ENCODE measurements at places on chromosomes 12 and 14.
A peak's percentile ranks its signal among the peaks of the same experiment; 100 is the strongest.

DNA sequence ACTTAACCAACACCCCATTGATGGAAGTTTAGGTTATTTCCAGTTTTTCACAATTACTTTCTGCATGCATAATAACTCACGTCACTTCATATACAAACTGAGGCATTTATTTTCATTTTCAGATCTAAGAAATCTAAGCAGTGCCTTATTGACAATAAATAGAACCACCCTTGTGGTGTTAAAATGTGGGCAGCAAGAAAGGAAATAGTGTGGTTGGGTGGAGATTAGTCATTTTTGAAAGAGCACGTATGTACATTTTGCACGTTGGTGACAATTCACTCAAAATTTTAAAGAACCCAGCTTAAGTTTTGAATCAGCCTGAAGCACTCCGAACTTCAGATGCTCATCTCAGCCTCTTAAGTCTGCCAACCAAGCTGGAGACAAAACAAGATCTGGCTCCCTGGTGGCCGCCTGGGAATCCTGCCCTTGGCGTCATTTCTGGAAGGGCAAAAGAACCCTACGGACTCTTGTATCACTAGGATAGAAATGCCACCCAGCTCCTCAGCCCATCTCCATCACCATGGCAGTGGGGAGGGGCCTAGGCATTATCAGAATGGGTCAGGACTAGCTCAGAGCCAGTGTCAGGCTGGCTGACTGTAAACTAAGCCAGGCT lies 89.5 kb upstream of the BCL2L14 start:
- no peak for DNase-seq

- DNase-seq, result no peak
Measured at GRCh38 chr12:102735104-102735503, 181.9 kb downstream of the PAH start.

- DNase-seq, result no peak
Measured at GRCh38 chr12:25723921-25724491, 170.9 kb upstream of the LMNTD1 start.

GRCh38 chr12:23862701-23863100 lies 86.8 kb downstream of the SOX5 start:
- DNase-seq, result no peak

DNA sequence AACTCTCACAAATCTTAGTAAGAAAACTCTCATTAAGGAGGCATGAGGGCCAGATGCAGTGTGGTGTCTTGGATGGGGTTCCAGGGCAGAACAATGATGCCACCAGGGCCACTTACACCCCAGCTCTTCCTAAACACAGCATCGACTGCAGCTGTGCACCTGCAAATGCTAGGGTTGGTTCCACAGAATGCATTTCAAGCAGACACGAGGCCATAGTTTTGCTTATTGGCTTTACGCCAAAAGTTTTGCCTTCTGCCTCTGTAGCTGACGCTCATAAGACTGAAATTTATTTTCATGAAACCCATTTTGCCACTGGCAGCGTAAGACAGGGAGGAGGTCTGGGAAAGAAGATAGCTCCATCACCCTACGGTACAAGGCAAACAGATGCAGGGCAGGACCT lies 179.0 kb downstream of the RIMBP2 start:
- DNase-seq, result no peak

- DNase-seq, result no peak
Measured at GRCh38 chr14:90455100-90455571, 58.3 kb downstream of the CALM1 start.

GRCh38 chr12:10636611-10637010 lies 23.2 kb upstream of the MAGOHB start:
- no peak for DNase-seq

DNA sequence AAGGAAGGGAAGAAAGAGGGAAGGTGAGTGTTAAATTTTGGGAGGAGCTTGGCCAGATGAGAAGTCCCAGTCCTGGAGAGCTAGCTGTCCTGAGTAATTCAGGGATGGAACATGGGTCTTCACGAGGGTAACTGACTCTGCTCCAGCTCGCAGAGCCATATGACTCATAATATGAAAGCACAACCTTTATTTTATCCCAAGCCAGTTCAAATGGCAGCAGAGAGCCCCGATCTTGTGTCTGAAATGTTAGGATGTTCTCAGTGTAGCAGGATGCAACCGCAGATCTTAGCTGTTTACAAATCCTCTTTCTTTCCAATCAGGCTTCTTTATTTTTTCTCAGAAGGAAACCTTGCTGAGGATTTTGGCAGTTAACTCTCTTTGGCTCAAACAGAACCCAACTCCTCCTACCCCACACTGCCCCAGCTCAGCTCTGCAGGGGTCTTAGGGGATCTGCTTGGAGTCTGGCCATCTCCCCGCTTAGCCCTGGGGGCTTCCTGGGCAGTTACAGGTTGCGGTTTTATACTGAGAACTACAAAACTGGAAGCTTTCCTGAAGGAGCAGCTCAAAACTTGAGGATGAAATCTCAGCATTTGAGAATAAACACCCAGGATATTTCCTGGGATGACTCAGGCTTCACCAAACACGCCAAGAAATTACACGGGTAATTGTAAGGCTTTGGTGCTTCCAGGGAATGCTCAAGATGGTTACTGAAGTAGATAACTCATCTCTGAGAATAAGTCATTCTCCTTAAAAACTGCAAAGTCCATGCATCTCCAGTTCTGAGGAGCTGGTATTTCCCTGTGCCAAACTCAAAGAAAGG lies 92.5 kb downstream of the VCPKMT start:
- DNase-seq, result no peak

DNA sequence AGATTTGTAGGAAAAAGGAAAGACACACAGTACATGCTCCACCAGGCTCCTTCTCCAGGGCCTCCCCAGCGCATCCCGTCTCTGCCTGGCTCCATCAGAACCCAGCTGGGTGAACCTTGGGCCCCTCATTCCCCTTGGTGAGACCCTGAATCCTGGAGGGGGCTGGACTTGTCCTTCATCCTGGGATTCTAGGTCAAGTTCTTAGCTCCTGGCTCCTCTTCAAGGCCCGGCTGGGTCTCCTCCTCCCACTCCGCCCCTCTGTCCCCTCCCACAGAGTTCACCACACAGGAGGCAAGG lies 49.2 kb downstream of the PSMA6 start:
- no peak for DNase-seq

DNA sequence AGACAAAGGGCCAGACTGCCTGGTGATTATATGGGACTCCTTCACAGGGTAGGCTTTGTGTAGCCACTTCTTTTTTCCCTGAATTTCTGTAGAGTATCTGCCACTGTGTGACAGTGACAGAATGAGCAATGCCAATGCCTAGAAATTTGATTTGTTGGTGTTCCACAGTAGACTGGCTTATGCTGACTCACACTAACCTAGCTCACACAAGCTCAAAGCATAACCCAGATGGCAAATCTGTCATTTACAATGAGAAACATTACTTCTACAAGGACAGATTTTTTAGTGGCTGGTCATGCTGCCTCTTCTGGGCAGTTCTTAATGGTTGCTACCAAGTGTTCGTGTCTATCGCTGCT lies 15.9 kb downstream of the CFAP251 start:
- DNase-seq, result no peak

DNA sequence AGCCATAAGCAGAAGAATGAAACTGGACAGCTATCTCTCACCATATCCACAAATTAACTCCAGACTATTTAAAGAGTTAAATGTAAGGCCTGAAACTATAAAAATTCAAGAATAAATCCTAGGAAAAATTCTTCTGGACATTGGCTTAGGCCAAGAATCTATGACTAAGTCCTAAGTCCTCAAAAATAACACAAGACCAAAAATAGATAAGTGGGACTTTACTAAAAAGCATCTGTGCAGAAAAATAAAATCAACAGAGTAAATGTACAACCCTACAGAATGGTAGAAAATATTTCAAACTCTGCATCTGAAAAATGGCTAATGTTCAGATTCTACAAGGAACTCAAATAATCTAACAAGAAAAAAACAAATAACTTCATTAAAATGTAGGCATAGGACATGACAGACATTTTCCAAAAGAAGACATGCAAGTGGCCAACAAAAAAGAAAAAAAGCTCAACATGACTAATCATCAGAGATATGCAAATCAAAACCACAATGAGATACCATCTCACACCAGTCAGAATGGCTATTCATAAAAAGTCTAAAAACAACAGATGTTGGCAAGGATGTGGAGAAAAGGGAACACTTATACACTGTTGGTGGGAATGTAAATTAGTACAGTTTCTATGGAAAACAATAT lies 61.0 kb upstream of the PPFIA2 start:
- DNase-seq, result no peak

- DNase-seq, result no peak
Measured at GRCh38 chr14:37565550-37565949, 29.5 kb downstream of the FOXA1 start.

GRCh38 chr12:94534774-94535509 lies 75.3 kb upstream of the CEP83 start:
- no peak for DNase-seq

GRCh38 chr12:79374545-79374944 lies 316.2 kb downstream of the PAWR start:
- no peak for DNase-seq

GRCh38 chr14:53214384-53214783 lies 61.3 kb upstream of the DDHD1 start:
- DNase-seq, result no peak

- DNase-seq, result no peak
Measured at GRCh38 chr14:36430662-36431084, 89.4 kb downstream of the NKX2-1 start.

GRCh38 chr12:3613641-3614395 lies 122.8 kb downstream of the PRMT8 start:
- no peak for DNase-seq

GRCh38 chr14:70094106-70094505 lies 94.6 kb downstream of the SLC8A3 start:
- no peak for DNase-seq

DNA sequence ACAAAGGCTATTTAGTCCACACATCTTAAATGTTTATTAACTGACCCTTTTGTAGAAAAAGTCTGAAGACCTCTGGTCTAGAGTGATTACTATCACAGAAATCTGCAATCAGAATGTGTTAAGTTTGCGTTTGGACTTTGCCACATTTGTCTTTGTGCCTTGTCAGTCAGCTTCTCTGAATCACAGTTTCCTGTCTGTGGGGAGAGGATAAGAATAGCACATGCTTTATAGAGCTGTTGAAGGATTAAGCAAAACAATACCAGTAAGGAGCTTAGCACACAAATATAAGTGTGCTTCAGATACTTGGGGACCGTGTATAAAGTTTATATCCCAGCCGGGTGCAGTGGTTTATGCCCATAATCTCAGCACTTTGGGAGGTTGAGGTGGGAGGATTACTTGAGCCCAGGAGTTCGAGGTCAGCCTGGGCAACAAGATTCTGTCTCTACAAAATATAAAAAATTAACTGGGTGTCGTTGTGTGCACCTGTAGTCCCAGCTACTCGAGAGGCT lies 63.0 kb upstream of the BTG1 start:
- no peak for DNase-seq

- no peak for DNase-seq
Measured at GRCh38 chr12:87059231-87059630, 803.0 kb upstream of the MGAT4C start.

GRCh38 chr12:121514184-121514742 lies 66.6 kb downstream of the KDM2B start:
- no peak for DNase-seq

DNA sequence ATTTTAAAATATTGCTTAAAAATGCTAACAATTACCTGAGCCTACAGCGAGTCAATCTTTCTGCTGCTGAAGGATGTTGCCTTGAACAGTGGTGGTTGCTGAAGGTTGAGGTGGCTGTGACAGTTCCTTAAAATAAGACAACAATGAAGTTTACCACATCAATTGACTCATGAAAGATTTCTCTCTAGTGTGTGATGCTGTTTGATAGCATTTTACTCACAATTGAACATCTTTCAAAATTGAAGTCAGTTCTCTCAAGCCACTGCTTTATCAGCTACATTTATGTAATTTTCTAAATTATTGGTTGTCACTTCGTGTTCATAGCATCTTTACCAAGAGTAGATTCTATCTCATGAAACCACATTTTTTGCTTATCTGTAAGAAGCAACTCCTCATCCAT lies 20.3 kb downstream of the CMAS start:
- no peak for DNase-seq

GRCh38 chr12:78562368-78563205 lies 302.0 kb upstream of the SYT1 start:
- peak; percentile 6 for DNase-seq

DNA sequence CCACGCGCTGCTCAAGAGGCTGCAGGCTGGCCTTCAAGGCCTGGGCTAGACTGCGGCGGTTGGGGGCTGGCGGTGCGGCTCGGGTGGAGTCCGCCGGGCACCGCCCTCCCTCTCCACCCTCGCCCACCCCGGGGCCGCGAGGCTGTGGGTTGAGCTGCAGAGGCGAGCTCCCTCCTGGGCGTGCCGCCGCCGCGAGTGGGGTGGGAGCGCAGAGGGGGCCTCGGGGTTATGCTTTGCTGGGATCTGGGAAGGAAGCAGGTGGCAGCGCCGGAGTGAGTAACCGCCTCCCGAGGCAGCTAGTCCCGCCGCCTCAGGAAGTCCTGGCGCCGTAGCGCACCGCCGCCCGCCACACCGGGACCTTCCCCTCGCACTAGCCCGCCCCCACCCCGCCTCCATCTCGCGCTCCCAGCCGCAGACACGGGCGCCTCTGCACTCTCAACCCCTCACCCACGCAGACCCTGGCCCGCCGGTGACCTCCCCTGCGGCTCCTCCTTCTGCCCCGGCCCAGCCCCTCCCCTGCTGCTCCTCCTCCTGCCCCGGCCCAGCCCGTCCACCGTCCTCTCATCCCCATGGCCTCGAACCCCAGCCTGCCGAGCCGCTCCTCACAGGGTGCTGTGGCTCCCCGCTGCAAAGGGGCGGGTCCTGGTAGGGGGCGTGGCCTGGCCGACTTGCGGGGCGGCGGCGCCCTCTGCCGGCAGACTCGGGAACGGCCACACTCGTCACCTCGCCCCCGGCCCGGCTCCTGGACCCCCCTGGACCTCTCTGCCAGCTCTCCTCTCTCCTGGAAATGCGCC lies 16.6 kb downstream of the TAMALIN start:
- DNase-seq, result peak; percentile 87

DNA sequence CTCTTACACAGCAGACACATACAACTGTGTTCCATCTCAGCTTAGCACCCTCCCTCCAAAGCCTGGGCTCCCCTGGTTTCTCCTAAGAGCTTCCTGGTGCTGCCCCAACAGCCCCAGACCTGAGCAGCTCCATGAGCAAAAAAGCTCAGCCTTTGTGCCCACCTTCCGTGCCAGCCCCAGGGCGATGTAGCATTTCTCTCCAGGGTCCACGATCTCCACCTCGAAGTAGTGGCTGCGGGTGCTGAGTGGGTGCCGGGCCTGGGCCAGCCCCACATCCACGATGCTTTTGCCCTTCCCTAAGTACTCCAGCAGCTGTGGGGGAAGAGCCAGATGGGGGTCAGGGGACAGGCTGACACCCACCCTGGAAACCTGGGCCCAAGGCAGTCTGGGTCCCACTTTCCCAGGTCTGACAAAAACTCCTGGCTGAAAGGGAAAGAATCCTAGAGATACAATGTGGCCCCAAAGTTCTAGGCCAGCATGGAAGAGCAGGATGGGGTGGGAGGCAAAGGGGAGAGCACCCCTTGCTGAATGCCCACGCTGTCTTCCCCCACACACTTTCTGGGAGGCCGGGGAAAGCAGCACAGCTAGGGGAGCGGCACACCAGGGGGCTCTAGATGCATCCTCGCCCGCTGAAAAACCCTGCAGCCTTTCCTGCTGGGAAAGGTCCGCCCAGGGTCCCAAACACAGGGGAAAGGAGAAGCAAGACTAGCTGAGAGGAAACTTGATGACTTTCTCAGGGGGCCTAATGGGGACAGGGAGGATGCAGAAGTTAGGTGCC lies 11.0 kb downstream of the SPRYD3 start:
- DNase-seq, result no peak
